Fibroblast of lung (primary cell): ENCODE measurements at places on chromosomes 4 and X.

DNA sequence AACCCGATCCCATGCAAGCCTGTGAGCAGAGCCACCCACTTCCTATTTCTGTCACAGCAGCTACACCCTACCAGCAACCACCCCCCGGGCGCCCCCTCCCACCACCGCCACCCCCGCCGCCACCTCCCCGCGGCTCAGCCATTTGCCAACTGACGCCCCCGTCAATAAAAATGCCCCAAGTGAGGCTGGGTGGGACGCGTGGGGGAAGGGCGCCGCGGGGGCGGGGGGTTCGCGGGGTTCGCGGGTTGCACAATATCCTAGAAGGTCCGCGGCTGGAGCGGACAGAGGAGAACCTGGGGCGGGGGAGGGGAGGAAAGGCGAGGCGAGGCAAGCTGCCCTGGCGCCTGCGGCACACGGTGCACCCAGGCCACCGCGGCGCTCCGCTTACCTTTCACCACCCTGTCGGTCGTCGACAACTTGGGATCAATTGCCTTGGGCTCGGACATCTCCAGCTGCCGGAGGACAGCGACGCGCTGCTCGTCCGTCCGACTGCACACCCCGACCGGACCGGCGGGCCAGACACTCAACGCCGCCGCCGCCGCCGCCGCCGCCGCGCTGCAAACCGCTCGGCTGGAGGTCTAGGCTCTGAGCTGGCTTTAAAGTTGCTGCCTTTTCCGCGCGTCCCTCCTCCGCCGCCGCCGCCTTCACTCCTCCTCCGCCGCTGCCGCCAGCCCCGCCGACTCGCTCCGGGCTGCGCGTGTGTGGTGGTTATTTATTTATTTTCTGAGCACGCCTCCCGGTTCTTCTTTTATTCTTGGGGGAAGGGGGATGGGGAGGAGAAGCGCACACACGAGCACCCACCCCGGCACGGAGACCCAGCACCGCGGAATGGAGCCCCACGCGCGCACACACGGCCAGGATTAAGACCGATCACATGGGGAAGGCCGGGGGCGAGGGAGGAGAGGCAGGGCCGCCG is 717 bp downstream of the PPP3CA start:
- DNase-seq: peak; percentile 64

DNA sequence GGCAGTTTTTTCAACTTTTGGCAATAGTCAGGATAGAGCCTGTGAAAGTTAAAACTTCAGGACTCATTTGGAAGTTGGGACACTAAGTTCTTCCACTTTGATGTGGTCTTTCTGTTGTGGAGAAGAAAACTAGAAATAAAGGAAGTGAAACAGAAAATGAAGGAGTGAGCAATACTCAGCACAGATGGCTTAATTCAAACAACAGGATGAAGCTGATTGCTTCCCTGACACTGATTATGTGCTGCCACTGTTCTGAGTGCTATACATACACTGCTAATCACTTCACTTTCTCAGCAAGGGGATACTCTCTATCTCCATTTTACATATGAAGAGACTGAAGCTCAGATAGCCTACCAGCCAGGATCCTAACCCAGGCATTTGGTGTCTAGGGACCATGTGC is 235.1 kb upstream of the CPEB2 start:
- DNase-seq: no peak

GRCh38 chr4:86032476-86033022 is 327.3 kb downstream of the MAPK10 start:
- DNase-seq: peak; percentile 96

GRCh38 chrX:153494061-153494460 is 719 bp upstream of the BGN start:
- peak; percentile 26 for DNase-seq

DNA sequence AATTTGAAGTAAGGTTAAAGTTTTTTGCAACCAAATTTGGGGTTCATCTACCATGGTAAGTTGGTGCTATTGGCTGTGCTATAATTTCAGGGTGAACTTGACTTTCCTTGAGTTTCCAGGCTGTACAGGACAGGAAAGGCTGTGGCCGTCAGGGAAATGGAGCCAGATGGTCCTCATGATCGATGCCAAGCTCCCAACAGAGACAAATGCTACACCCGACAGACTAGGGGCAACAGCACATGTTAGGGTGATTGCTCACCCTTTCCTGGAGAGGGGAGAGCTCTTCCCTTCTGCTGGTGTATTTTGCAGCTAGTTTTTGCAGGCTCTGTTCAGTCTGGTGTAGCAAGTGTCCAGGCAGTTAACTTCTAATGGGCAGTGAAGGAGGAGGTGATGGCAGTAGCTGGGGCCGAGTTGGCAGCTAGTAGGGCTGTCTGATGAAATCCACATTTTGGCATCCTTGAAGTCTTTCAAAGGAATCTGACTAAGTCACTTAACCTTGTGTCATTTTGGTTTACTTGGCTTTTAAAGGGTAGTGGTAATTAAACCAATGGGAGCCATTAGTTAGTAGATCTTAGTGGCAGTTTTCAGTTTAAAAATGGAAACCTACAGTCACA is 47.8 kb downstream of the GAB1 start:
- DNase-seq: peak; percentile 42

GRCh38 chr4:112521123-112522023 is 5.4 kb upstream of the NEUROG2 start:
- DNase-seq: no peak

DNA sequence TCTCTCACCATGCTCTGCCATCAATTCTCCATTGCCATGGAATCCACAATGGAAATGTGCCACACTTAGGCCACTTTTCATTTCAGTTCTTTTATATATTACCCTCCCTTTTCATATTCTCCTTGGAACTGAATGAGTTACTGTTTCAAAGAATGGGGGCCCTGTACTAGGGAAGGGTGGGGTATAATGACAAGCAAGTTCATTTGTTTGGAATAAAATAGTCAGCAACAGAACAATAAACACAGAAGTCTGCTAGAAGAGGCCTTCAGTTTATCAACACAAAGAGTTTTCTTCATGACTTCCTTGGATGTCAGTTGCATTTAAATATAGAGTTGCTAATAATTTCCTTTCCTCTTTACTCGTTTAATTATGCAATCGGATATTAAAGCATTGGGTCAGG is 478.3 kb upstream of the FTHL17 start:
- no peak for DNase-seq

DNA sequence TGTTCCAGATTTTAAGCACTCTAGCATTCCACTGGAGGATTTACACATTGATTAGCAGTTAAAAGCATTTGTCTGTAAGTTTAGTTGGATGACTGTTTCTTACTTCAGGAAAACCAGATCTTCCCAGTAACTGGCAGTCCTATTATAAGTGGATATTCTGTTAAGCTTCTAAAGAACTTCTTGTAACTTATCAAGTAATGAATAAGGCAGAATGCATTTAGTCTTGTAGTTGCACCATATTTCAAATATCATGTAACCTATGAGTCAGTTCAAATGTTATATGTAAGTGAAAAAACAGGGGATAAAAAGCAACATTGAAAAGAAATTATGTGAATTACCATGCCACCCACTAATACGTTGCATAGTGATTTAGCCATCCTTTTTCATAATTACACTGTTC is 30.2 kb upstream of the TENM3 start:
- DNase-seq: peak; percentile 70

GRCh38 chr4:74320559-74321118 is 12.4 kb downstream of the EPGN start:
- peak; percentile 80 for DNase-seq

DNA sequence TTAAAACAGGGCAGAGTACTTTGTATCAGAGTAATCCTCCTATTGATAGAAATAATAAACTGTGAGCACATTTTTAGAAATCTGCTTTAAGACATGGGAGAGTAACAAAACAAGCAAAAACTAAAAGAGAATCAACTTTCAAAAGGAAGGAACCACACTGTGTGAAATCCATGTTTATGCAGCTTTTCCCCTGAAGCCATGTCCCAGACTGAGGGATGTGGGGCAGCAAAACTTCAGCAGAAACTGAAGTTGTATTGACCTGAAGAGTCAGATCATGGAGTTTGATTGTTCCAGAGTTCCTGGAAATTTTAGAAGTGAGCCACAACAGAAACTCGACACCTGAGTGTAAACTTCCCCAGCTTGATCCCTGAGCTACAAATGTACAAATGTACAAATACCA is 53.2 kb downstream of the COMMD8 start:
- peak; percentile 4 for DNase-seq

GRCh38 chrX:118510111-118510510 is 14.5 kb downstream of the DOCK11 start:
- no peak for DNase-seq

- DNase-seq: no peak
Observed at GRCh38 chrX:153537526-153538295, 20.3 kb downstream of the ATP2B3 start.

DNA sequence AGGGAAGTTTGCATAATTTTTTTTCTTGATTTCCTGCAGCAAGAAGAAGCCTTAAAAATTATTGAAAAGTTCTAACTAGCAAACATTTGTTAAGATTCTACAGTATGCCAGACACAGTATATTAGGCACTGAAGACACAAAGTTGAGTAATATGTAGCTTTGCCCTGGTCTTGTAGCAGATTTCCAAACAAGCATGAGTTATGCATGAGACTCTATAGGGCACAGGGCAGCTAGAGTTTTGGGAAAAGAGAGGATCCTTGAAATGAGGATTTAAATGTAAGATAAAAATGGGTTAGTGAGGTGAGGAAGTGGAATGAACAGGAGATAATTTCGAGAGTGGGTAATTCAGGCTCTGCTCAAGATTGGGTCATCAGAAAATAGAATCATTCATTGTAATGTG is 8.6 kb upstream of the GPRIN3 start:
- DNase-seq: no peak

GRCh38 chr4:13262816-13263215 is 221.3 kb downstream of the RAB28 start:
- DNase-seq: no peak

GRCh38 chr4:56414135-56414670 is 21.2 kb downstream of the PPAT start:
- peak; percentile 33 for DNase-seq

DNA sequence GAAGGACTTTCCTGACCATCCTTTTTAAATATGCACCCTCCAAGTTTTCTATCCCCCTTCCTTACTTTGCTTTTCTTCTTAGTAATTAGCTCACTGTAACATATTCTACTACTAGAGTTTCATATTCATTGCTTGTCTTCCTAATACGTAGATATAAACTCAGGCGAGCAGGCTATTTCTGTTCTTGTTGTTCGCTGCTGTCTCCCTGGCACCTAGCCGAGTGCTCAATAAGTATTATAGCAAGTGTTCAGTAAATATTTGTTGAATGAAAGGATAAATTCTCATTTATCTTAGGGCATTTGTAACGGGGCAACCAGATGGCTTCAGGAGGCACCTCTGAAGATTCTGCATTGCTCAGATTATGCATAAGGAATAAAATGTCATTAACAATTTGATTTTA is 6.8 kb upstream of the RHOH start:
- DNase-seq: no peak

GRCh38 chrX:130915302-130915701 is 12.3 kb upstream of the ENOX2 start:
- DNase-seq: no peak

- DNase-seq: no peak
Observed at GRCh38 chrX:54640736-54641135, 110.7 kb downstream of the GNL3L start.

DNA sequence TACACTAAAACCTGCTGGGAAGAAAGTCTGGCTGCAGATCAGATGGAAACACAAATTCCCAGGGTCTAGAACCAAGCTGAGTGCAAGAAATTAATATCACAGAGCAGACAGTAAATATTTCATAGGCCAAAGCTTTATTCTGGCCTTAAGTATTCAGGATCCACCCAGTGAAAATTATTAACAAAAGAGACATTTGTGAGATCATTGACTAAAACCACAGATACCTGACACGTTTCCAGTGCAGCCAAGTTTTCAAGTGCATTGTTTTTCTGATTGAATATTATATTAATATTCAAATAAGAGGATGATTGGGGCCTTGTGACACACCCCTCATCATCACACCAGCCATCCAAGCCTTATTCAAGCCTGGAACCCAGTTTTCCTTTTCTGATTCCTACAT is 10.3 kb downstream of the ELOVL6 start:
- DNase-seq: no peak
